ENCODE measurements at places on chromosomes 7 and 10.

GRCh38 chr10:21047511-21047910, 150.4 kb upstream of the NEBL start:
- DNase-seq, result no peak

GRCh38 chr7:42945821-42946626, 13.8 kb downstream of the MRPL32 start:
- no peak for DNase-seq

GRCh38 chr10:88071879-88072278, 208.5 kb downstream of the PTEN start:
- no peak for DNase-seq

GRCh38 chr7:2880874-2881533, 36.9 kb upstream of the GNA12 start:
- no peak for DNase-seq

- peak; percentile 83 for DNase-seq
Measured at GRCh38 chr7:537911-538634, 18.4 kb upstream of the PDGFA start.

- DNase-seq, result no peak
Measured at GRCh38 chr10:986137-986825, 2.0 kb upstream of the GTPBP4 start.

- DNase-seq, result no peak
Measured at GRCh38 chr7:88278881-88279280, 27.8 kb downstream of the STEAP4 start.

DNA sequence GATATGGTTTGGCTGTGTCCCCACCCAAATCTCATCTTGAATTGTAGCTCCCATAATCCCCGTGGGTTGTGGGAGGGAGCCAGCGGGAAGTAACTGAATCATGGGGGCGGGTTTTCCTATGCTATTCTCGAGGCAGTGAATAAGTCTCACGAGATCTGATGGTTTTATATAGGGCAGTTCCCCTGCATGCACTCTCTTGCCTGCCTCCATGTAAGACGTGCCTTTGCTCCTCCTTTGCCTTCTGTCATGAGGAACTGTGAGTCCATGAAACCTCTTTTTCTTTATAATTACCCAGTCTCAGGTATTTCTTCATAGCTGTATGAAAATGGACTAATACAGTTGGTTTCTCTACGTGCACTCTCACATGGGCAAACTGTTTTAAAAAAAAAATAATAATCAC, 207.7 kb downstream of the SLC25A13 start:
- no peak for DNase-seq

DNA sequence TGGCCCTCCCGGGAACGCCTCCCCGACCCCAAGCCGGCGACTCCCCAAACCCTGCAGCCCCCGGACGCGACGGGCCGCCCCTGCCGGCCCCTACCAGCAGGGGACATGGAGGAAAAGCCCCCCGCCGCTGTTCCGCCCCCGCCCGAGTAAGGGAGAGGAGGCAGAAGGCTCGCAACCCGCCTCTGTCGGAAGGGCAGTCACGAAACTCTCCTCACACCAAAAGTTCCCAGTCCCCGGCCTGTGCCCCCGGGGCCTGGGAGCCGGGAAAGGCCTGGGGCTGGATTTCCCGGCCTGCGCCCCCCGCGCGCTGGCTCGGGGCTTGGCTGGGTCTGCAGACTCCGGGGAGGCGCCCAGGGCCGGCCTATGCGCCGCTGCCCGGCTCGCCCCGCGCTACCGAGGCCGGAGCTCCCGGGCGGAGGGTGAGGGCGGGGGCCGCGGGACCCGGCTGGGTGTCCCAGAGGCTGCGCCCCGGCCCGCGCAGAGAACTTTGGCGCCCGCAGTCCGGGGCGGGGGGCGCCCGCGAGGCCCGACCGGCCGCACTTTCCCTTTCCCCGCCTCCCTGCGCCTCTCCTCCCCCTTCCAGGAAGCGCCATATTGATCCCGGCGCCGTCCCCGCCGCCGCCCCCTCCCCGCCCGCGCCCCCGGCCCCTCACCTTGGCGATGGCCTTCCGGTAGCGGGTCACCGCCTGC, 728 bp downstream of the PARD3 start:
- no peak for DNase-seq

DNA sequence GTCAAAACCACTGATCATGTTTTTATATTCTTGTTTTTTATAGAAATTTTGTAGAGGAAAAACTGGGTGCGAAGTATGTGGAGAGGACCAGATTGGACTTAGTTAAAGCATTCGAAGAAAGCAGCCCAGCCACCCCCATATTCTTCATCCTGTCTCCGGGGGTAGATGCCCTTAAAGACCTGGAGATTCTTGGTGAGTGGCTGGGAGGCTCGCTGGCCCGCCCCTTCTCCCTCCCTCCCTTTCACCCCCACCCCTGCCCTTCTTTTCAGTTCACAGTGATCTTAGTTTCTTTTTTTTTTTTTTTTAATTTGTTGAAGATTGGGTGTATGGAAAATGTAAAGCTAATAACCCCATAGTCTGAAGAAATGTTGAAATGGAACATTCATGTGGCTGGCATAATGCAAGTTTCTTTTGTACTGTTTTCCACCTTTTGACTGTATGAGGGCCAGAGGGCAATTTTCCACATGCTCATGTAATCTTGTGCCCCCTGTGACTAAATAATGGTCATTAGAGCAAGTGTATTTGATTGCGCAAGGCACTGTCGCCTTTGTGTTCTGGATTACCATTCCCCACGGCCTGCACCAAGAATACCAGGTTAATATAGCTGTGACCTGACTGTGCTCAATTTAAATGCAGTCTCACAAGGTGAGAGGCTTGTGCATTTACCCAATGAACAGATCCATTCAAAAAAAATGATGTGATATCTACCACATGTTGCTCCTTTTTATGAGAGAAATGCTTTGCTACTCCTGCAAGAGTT, 77.7 kb downstream of the CDCA7L start:
- no peak for DNase-seq

DNA sequence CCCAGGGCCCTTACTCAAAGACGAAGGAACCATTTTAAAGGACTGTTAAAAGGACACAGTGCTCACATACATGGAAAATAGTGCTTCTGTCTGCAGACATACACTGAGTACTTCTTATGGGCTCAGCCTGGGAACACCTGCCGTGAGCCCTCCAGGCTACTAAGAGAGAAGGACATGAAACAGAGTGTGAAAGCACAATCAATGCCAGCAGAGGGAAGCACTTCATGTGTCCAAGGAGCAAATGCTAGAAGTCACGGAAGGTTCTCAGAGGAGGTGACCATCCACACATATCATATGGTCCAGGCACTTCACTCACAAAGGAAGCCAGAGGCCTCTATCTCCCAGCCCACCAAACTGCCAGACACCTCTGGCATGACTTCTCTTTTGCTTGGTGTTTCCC, 15.5 kb downstream of the ELMO1 start:
- no peak for DNase-seq

- no peak for DNase-seq
Measured at GRCh38 chr7:101632641-101633040, 3.5 kb upstream of the MYL10 start.

DNA sequence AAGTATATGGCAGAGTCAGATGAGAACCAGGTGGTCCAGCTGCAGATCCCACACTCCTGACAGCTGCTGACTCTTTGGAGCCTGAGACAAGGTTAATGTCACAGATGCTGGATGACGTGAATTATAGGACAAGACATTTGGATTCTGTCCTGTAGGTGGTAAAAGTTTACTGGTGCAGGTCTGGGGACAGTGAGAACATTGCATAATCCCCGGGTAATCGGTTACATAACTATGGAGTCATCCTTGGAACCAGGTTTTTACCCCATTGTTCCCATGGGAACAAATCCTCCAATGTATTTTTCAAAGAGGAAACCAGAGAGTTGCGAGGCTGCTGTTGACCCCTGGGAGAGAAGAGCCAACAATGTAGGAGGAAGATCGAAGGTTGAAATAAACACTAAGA, 27.5 kb upstream of the ZCCHC24 start:
- no peak for DNase-seq

DNA sequence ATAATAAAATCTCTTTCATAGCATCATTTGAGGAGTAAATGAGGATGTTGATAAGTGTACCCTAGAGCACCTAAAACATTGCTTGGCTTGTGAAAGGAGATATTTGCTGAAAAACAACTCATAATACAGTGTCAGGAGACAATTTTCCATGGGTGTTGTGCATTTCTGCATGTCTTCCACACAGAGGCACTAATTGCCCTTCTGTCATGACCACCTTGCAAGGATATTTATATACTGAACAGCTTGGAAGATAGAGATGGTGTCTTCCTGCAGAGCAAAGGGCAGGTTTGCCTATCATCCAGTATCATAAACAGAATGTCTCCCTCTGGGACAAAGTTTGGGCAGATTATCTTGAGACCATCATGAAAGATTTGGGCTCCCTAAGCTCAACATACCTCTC, 495.2 kb upstream of the LRRN3 start:
- no peak for DNase-seq

- no peak for DNase-seq
Measured at GRCh38 chr7:102415685-102416225, 17.6 kb upstream of the ORAI2 start.

DNA sequence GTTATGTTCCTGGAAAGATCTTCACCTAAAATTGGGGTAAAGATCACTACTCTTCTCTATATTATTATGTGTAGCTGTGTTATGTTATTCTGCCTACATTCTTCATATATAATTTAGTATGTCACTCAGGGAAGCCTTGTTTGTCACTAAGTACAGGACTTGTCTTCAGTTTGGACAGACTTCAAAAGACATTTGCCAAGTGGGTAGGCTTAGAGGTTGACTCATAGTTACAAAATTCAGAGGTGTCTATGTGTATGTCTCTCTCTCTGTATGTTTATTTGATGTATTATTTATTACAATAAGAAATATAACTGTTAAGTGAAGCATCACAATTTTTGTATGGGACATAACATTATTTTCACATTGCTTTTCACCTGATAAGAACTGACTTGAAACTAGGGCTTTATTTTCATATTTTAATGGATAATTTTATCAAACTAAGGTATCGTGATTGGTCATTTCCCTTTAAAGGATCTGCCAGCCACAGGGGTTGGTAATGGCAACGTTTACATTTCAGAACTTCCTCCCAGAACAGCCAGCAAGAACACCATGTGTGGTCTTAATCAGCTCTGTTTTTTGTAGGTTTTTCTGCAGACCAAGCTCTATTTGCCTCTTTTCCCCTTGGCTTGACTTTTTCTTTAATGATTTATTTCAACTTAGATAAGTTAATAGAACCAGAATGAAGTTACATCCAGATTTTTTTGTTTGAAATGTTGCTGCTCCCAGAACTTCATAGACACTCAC, 262.1 kb upstream of the CACNA2D1 start:
- no peak for DNase-seq

GRCh38 chr7:158880973-158881372, 24.6 kb downstream of the DYNC2I1 start:
- no peak for DNase-seq

GRCh38 chr7:155345490-155345889, 47.8 kb downstream of the INSIG1 start:
- no peak for DNase-seq

- no peak for DNase-seq
Measured at GRCh38 chr10:128314686-128315085, 188.5 kb upstream of the MKI67 start.

DNA sequence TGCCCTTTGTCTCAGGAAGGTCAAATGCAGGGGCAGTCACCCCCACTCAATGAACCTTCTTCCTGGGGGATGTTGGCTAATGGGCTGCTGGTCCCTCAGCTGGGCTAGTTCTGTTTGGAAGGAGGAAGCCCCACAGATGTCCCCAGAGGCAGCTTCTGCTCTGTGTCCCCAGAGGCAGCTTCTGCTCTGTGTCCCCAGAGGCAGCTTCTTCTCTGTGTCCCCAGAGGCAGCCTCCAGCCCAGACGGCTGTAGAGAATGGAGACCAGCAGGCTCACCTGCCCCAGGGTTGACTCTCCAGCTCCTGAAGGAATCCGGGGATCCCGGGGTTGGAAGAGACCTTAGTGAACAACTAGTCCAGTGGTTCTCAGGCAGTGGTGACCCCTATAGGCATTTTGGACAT, 62.5 kb upstream of the LEP start:
- no peak for DNase-seq

DNA sequence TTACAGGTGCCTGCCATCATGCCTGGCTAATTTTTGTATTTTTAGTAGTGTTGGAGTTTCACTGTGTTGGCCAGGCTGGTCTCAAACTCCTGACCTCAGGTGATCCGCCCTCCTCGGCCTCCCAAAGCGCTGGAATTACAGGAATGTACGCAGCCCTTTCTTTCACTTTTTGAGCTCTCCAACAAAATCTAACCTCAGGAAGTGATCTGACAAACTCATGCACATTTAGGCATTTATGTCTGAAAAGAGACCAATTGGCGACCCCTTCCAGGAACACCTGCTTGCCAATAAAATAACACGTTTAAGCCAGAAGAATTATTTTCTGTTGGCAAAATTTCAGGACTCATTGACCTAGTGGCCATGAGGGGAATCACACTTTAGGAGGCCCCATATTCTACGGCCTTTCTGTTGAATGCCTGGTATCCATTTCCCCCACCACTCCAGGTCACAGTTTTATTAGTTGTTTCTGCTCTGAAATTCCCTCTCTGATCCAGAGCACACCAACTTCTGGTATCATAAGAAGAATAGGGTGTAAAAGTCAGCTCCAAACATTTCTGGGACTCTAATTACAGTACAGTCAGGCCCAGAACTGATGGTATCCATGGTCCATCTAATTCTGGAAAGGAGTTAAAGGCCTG, 65.8 kb upstream of the FRMD4A start:
- no peak for DNase-seq

- no peak for DNase-seq
Measured at GRCh38 chr7:21912931-21913780, 32.5 kb downstream of the CDCA7L start.

DNA sequence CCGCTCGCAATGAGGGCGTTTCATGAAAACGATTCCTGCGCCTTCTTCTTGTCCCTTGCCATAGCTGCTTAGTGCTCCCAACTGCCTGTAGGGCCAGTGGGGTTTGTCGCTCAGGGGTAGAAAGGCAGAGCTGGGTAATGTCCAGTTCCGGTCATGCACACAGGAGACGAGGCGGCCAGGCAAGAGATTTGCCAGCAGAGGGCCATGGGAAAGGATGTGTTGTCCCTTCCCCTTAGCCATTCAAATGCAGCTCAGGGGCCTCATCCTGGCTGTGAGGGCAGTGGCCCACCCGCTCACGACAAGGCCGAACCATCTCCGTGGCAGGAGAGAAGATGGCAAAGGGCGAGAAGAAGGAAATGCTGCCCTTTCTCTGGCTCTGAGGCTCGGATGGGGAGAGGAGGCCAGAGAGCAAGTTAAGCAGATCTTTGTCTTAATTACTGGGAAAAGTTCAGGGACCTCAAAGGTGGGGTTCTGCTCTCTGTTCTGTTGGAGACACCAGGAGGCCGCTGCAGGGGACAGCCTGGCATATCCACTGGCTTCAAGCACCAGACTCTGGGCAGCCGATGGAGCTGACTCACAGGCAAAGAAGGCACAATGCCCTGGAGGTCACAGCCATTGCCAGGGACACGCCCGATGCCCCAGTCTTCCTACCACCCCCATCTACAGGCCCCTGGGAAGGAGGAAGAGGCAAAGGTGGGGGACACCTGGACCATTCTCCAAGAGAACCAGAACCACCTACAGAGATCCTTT, 534.8 kb upstream of the MGMT start:
- no peak for DNase-seq

DNA sequence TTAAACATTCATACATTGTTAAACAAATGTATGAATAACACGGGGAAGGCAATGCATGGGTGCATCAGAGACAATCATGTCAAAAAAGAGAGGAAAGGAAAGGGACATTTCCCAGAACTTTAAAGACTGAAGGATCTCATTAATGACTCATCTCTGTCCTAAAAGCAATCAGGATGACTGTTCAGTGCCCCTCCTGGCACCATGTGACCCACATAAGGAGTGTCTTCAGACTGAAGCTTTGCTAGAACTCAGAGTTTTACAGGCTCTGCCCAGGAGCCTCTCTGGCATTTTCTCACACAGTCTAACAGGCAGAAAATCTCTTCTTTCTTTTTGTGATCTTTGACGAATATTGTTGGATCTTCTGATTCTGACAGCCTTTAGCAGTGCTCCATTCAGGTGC, 315.3 kb downstream of the OTUD1 start:
- no peak for DNase-seq
